ENCODE measurements at places on chromosomes 13 and 19. TPM values are rescaled to one million over a fixed set of nuclear protein-coding genes. Genes with fewer than 3 reads are reported as not detected.

Gene WDR88
- not detected for total RNA-seq

Gene TINCR
- 2.8 TPM for total RNA-seq

DNA sequence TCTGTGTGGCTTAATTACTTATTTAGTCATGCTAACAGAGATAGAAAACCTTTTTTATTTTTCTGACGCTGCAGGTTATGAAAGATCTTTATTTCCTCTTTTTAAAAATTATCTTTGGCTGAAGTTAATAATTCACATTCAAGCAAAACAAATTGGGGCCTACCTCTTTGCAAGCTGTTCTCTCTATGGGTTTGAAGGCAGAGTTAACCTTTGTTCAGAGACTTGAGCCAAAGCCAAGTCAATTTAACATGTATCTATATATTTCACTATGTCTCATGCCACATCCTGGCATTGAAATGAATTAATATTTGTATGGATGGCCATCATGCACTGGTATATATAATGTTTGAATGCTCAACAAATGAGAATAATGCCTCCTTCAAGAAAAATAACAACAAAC, 677.3 kb upstream of the GPC6 start:
- DNase-seq, result no peak

Gene ASF1B
- 1.5 TPM for total RNA-seq

DNA sequence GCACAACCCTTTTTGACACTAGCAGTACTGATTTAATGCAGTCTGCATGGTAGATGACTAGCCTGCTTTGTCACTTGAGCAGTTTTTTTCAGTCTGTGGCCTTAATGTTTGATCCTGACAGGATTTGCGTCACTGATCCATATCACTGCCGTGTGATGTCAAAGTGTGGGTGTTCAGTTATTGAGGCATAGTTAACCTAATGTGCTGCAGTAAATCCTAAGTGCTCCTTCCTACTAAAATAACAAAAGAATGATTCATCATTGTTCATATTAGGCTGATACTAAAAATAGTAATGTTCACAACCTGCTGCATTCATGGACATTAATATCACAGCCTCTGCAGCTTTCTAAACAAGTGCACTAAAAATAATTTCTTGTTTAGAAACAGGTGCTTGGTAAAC, 121.9 kb upstream of the MLNR start:
- no peak for DNase-seq

DNA sequence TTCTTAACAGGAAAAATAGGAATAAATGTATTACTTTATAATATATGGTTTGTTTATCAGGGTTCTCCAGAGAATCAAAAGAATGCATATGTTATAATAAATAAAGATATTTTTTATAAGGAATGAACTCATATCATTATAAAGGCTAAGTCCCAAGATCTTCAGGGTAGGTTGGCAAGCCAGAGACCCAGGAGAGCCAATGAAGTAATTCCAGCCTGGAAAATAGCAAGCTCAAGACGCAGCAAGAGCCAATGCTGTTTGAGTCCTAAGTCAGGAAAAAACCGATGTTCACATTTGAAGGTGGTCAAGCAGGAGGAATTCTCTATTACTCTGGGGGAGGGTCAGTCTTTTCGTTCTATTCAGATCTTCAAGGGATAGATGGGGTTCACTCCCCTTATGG, 490.0 kb downstream of the PCDH20 start:
- no peak for DNase-seq

DNA sequence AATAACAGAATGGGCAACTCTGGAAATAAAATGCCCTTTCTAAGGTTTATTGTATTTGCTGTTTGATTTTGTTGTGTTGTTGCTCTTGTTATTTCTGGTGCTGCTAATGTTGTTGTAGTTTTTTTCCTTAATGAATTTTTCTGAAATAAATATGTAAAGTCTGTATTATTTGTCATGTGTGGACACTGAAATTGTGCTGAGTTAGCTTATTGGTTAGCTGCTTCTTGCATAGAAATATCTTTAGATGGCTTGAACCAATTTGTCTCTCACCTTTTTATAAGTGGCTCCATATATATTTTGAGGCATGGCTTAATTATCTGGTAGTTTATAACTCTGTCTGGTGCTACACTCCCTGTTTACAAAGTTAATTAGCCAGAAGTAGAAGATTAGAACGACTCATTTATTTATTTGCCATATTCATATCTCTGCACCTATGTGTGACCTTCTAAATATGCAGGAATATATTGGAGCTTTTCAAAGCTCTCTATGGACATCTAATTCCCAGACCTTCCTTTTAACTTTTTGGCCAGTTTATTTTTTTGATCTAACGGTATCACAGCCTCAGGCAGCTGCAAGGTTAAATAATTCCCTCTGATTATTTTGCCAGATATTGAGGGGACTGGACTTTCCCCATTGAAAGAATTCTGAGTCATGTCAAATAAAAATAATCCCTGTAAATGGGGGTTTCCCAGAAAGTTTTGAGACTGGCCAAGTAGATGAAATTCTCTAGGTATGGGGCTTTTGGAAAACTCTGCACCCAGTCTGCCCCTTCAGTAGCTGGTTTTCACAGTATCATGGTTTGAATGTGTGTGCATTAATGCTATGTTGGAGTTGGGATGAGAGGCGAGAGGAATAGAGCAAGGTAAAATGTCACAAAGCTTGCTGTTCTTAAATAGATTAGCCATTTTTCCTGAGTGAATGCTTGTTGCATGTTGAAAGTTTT, 1331.7 kb upstream of the MIR17HG start:
- no peak for DNase-seq

Gene CGB1
- total RNA-seq, result not detected

Gene TMPRSS9
- not detected for total RNA-seq

DNA sequence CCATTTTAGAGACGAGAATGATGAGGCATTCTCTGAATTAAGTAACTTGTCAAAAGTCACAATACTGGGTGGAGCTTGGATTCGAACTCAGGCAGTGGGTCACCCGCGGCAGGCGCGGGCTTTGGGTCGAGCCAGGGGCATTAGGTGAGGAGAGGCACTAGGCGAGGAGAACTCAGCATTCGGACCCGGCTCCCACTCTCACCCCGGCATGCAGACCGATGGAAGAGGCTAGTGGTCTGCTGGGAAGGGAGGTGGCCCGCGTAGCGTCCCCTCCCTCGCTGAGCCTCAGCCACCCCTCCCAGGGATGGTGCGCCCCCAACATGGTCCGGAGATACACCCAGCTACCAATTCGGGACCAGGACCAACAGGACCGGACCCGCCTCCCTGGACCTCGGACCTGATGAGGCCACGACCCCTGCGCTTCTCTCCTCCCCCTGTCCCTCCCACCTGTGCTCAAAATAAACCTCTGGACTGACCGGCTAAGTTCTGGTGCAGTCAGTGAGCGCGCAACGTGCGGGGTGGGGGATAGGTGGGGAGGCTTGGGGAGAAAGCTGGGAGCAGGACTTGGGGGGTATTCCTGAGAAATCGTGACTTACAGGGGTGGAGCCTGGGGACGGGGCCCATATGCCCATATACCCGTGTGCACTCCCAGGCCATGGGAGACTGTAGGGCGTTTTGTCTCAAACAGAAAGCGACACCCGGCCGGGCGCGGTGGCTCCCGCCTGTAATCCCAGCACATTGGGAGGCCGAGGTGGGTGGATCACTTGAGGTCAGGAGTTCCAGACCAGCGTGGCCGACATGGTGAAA, 1.3 kb upstream of the SNAPC2 start:
- no peak for DNase-seq

DNA sequence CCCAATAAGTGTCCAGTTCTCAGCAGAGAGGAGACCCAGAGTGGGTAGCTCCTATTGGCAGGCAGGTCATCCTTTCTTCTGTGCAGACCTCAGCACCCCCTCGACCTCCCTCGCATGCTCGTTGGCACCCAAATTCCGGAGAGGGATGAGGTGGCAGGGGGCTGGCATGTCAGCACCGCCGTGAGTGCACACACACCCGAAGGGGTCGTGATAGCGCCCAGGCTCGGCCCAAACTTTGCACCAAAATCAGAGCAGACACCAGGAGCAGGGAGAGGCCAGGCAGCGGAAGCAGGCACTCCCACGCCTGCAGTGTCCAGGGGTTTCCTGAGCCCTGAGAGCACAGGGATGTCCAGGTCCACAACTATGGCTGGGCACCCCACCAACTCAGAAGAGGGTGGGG, 1503.8 kb upstream of the PCDH20 start:
- no peak for DNase-seq

Gene CNMD
- total RNA-seq, result not detected

DNA sequence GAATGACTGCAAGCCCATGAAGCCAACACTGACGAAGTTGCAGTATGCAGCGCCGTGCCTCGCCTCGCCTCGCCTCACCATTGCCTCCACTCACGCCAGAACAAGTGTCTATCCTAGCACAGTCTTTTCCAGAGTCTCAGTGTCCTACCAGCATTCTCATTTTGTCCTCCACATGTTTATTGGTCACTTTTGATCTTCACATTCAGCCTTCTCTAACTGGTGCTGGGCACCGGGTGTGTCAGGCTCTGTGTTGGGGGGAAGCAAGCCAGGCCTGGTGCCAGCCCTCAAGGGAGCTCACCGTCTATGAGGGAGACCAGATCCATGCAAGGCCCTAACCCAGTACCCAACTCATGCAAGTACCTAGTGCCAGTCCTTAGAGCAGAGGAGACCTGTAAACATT, 69.7 kb upstream of the GPR183 start:
- DNase-seq, result no peak

Measured in T-helper 17 cell (primary cell).